ENCODE measurements at places on chromosomes 13 and 19. TPM values are rescaled to one million over a fixed set of nuclear protein-coding genes. Genes with fewer than 3 reads are reported as not detected.

DNA sequence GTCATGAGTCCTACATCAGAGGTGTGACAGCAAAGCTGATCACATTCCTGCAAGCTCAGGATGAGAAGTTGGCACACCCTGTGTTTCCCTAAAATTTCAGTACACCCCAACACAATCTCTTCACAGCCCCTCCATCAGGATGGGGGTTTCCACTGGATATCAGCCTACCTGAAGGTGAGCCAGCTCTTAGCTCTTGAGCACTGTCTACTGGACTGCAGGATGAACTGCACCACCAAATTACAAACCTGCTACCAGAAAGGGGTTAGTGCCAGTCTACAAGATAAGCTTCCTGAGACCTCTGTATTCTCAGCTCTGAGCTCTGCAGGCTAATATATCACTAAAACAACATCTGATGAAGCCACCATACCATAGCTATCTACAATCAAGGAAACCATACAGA is 1616.2 kb upstream of the SPRY2 start:
- no peak for DNase-seq

DNA sequence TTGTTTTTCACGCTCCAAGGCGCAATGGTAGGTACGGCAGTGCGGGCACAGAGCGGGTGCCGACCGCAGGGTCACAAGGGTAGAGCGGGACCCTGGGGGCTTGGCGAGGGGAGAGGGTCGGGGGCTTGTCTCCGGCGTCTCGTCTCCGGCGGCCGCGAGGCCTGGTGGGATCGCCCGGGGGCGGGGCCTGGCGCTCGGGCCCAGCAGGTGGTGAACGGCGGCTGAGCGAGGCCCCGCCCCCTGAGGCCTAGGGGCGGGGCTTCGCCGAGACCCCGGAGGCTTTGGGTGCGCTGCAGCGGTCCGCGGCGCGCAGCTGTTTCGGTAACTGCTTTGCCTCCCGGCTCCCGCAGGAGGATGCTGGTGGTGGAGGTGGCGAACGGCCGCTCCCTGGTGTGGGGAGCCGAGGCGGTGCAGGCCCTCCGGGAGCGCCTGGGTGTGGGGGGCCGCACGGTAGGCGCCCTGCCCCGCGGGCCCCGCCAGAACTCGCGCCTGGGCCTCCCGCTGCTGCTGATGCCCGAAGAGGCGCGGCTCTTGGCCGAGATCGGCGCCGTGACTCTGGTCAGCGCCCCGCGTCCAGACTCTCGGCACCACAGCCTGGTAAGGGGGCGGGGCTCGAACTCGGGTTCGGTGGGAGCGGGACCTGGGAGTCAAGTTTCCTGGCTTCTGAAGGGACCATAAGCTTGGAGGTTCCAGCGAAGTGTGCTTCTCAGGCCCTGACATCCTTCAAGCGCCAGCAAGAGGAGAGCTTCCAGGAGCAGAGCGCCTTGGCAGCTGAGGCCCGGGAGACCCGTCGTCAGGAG is at the start of gene TSEN34:
Gene TSEN34, plus strand, starts transcription at position 298 of the 800 bp plus-strand sequence. Its CDS starts 57 bp downstream, at position 355.
- DNase-seq: peak; percentile 91

- no peak for DNase-seq
Measured at GRCh38 chr13:62643799-62644524, 1228.3 kb upstream of the PCDH20 start.

GNG7 gene
- 45.9 TPM for total RNA-seq

HNRNPL gene
- 185 TPM for total RNA-seq

ZNF682 gene
- 3.5 TPM for total RNA-seq

ERVV-1 gene
- not detected for total RNA-seq
